ENCODE measurements at places on chromosomes 16 and 17. TPM values are rescaled to one million over a fixed set of nuclear protein-coding genes. Genes with fewer than 3 reads are reported as not detected.

TMEM235 gene
- not detected for total RNA-seq

MPV17L gene
- total RNA-seq: not detected

RNF157 gene
- 2.1 TPM for total RNA-seq

ALOX15B gene
- 0.80 TPM for total RNA-seq

WFIKKN1 gene
- total RNA-seq: 2.6 TPM

CDH8 gene
- not detected for total RNA-seq

SLFN13 gene
- total RNA-seq: 1.8 TPM

SEPTIN12 gene
- not detected for total RNA-seq

ASPA gene
- 0.48 TPM for total RNA-seq

COQ9 gene
- 44.6 TPM for total RNA-seq

KRT25 gene
- not detected for total RNA-seq

MAP2K4 gene
- 18.2 TPM for total RNA-seq

LGALS9B gene
- total RNA-seq: not detected

SHISA6 gene
- total RNA-seq: not detected

NKD1 gene
- 0.08 TPM for total RNA-seq

NOTUM gene
- total RNA-seq: 0.13 TPM

MARVELD3 gene
- not detected for total RNA-seq

PROCA1 gene
- total RNA-seq: 3.8 TPM

CD300LD gene
- total RNA-seq: not detected

FKBP10 gene
- total RNA-seq: 587 TPM

LLGL1 gene
- 45.4 TPM for total RNA-seq

RNF151 gene
- total RNA-seq: not detected

STH gene
- total RNA-seq: not detected

NEUROD2 gene
- total RNA-seq: not detected

DLX3 gene
- not detected for total RNA-seq

Data from epithelial cell of alveolus of lung (primary cell).